ENCODE measurements at places on chromosomes 7 and 10.

DNA sequence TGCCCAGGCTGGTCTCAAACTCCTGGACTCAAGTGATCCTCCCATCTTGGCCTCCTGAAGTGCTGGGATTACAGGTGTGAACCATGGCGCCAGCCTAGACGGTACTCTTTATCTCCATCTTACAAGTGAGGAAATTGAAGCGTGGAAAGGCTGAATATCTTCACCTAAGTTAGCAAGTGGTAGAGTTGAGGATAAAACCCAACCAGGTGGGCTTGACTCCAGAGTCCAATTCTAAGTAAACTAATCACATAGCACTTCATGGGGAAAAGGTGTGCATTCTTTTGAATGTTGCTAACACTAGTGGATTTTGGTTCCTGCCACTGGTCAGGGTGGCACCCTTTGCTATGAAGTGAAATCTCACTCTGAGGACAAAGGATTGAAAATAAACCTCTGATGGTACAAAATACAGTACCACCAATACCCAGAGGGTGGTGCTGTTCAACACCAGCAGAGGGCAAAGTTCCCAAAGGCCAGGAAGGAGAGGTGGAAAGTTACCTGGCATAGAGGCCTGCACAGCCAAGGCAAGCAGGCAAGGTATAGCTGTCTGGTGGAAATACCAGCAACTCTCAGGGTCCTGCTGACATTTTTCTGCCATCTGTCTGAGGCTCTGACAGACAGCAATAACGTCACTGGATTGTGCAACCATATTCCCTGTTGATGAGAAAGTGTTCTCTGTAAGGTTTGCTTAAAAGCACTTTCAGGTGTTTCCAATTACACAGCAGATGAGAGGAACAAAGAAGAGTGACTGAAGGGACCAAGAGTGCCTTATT, 17.6 kb downstream of the ZDHHC16 start:
- peak; percentile 73 for DNase-seq

DNA sequence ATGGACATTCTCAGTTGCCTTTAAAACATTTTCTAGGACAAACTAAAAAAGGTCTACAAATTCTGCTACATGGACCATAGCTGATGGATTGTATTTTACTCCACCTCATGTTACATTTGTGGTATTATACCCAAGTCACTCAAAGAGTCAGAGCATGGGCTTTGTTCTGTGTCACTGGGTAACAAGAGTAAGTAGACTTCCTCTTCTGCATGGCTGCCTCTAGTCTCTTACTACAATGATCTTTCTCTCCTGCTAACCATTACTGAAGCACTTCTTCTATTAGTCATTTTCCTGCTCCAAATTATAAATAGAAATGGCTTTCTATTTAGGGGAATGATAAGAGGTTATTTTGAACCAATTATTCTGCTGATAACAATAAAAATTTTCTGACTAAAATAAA, 727.4 kb upstream of the NRP1 start:
- no peak for DNase-seq

- no peak for DNase-seq
Observed at GRCh38 chr7:122383934-122384333, 79.4 kb upstream of the FEZF1 start.

- DNase-seq, result no peak
Observed at GRCh38 chr10:79221110-79222051, 125.9 kb upstream of the PPIF start.

All from GM04504 (cell line).